ENCODE measurements at places on chromosomes 1 and 21. TPM values are rescaled to one million over a fixed set of nuclear protein-coding genes. Genes with fewer than 3 reads are reported as not detected.

GRCh38 chr1:17328855-17329254 lies 20.9 kb downstream of the PADI4 start:
- DNase-seq, result no peak

DNA sequence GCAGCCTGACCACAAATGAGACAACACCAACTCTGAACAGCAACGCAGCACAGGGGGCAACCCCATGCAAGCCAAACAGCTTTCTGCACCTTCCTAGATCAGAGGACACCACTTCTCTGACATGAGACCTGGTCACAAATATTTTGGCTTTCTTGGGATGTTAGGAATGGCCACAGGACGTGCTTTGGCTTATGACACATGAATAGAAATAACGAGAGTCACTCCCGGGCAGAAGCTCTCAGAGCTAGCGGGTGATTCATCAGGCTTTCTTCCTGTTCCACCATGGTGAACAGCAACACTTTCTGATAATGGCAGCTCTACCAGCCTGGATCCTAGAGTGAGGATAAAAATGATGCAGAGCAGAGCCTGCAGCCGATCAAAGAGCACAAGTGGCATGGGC lies 39.4 kb downstream of the PAFAH2 start:
- DNase-seq, result no peak

OR2T29 gene
- not detected for total RNA-seq

DNA sequence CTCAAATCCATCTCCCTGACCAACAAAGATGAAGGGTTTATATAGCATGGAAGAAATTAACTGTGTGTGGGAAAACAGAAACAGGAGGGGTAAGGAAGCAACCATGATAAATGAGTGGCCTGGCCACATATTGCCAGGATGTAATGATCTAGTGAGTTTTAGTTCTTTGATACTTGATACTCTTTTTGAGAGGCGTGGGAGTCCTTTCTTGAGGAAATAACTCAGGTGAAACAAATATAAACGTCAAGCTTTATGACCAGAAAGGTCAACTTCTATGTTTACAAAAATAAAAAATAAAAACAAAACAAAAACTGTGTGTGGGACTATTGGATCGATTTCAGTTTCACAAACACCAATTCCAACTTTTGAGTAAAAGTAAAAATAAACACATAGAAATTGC lies 860.8 kb upstream of the B3GALT2 start:
- DNase-seq, result no peak

DNA sequence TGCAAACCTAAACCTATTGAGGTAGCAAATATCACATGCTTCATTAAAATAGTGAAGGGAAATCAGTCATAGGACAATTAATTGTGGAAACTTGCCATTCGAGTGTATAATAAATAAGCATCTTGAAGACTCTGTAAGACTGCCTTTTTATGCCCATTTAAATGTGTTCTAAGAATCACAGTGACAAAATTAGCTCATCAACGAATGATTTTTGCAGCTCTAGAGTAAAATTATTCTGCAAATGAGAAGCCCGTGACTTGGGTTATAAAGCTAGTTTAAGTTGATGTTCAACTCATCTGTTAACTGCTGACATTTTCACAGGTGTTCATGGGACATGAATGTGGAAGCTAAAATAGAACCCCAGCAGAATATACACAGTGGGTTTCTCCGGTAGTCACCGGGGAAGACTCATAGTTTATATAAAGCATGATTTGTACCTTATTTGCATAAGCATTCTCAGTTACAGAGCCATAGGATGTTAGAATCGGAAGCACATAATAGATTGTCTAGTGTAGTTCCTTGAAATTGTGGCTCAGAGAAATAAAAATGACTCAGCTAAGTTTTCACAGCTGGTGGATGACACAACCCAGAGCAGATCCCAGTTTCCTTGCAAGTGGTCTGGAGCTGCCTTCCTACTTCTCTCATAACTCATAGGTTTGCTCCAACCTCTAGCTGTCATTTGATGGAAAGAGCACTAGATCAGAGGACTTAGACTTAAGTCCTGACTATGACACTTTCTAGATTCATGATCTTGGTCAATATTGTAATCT lies 107.3 kb downstream of the UCHL5 start:
- no peak for DNase-seq

CLCA1 gene
- total RNA-seq, result not detected

RXFP4 gene
- not detected for total RNA-seq

- DNase-seq, result no peak
Measured at GRCh38 chr1:178660461-178660860, 64.6 kb upstream of the RALGPS2 start.

DNA sequence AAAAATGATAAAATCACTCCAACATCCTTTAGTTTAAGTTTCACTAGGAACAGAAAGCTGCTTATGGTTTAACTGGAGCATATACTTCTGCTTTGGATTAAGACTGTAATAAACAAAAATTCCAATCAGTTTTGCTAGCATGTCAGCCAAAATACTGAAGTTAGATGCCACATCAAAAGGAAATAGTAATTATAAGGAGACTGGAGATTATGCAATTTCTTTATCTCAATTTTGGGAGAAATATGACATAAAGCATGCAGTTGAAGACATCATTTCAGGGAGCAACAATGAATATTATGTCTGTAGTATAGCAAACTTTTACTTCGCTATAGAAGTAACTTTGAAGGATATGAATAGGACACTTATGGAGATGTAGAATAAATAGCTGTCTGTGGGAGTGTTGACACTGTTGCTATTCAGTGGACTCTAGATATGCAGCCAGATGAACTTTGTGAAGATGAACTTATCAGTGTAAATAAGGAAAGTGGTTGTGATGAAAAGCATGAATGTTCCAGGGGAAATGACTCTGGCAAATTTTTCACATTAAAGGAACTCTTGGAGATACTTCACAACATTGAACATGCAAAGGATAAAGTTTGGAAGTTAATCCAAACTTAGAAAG lies 107.8 kb downstream of the RABGAP1L start:
- no peak for DNase-seq

DNA sequence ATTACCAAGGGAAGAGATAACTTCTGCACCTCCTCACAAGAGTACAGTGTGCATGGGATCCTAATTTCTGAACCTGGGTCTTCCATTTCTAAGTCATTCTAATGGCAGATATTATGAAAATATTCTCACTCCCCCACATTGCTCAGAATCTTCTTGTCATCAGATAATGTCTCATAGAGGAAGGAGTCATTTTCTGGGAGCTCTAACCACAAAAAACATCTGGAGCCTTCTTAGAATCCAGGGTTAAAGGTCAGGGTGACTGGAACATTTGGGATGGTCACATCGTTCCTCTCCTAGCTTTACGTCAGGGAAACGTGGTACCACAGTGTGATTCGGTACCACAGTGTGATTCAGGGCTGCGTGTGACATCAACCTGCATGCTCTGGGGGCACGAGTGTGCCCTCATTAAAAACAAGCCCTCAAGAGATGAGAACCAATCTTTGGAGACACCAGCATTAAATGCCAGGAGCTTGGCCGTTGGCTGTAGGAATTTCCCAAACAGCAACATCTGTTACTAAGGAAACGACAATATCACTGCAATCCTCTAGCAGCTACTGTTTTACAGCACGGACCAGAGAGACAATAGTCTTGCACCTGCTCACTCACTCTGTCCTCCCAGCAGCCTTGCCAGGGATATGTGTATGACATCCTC lies 179.1 kb downstream of the PSMG1 start:
- no peak for DNase-seq

DNA sequence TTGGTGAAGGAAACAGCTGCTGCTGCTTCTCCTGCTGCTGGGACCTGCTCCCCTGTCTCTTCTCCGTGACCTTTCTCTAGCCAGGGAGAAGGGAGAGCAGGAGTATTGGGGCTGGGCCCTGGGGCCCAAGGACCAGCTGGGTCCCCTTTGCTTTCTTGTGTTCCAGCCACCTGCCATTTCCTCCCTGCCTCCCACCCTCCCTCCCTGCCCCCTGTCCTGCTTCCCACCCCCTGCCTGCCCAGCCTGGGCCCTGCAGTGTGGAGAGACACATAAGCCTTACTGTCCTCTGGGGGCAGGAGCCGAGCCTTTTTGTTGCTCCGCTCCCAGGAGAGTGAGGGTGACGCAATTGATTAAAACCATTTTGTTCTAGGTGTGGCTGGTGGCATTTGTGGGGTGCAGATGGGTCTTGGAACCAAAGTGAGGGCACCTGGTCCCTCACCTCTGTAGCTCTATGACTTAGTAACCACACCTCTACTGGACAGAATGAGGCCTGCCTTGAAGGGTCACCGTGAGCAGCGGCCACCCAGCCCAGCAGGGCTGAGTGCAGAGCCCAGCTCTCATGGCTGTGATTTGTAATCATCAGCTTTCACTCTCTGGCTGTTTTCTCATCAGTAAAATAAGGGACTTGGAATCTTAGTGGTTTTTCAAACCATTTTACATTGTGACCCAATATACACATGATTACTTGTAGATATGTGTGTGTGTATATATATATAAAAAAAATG lies 13.9 kb upstream of the TMEM222 start:
- DNase-seq, result no peak

GRCh38 chr1:206058927-206059292 lies 5.9 kb downstream of the RHEX start:
- no peak for DNase-seq

- DNase-seq, result no peak
Measured at GRCh38 chr21:26852423-26852822, 7.2 kb upstream of the ADAMTS1 start.

- DNase-seq, result no peak
Measured at GRCh38 chr21:15301014-15301413, 236.2 kb upstream of the NRIP1 start.

DNA sequence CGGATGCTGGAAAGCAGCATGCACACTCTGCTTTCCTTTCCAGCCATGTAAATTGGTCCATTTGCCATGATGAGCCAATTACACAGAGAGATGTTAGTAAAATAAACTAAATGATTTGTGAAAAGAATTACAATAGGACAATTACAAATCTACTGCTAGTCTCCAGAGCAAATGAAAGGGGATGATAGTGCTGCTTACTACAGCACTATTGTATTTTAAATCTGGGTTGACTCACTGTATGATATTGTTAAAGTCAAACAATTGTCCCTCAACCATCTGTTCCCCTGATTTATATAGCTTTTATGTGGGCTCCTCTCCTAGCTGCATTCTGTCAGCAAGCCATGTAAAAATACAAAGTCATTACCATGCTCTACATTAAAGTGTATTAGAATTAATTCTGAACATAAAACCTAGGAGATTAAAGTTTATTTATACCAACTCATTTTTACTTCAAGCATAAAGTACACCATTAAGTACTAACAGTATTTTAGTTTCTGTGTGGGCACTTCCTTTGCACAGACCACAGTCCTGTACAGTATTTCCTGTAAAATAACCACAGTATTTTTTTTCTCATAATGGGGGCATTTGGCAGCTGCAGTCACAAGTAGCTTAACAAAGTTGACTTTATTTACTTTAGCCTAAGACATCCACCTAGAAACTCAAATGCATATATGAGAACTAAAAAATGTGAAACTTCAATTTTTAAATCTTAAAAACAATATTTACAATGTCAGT lies 135.8 kb downstream of the VAV3 start:
- DNase-seq, result no peak

C1orf141 gene
- total RNA-seq, result not detected

GRCh38 chr1:244751271-244751895 lies 84.1 kb upstream of the COX20 start:
- DNase-seq, result no peak

DNA sequence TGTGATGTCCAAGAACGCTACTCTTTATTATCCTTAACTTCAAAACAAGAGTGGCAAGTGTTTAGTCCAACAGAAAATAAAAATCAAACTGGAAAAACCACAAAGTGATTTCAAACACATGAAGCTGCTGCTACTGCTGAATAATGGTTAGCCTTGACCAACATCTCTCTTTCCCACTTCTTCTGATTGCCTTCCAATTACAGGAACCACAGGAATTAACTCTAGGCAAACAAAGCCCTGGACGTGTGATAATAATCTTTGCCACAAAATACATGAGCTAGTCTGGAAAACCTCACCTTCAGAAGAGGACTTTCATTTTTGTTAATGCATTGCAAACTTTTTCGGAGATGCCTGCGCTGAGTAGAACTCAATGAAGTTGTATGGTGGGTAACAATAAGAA lies 48.6 kb upstream of the COL11A1 start:
- no peak for DNase-seq

DNA sequence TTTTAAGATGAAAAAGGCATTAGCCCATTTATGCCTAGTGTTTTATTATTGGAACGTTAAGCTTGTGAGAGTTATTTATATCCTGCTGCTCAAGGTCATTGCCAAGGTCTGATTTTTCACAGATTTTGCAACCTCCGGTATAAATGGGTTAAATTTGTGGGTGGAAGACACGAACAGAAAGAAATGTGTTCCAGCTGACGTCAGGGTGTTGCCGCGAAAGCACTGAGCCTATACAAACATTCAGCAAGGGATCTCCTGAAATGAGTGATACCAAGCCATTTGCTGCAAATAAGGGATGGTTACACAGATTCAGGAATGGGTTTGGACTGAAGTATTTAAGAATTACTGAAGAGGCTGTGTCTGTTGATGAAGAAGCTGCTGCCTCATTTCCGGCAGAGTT lies 32.2 kb downstream of the TMED5 start:
- DNase-seq, result no peak

DNA sequence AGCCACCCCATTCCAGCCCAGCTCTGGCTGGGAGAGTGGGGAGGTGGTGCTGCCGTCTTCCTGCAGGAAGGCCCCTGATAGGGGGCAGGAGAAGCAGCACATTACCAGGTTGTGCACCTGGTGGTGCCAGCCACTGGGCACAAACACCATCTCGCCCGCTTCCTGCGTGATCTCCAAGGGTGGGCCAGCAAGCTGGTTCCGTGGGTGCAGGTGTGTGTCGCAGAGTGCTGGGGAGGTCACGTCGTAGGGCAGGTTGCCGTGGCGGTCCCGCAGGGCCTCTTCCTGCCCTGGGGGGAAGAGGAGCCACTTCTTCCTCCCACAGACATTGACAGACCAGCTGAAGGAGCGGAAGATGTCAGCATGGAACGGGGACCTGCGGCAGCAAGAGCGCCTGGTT lies 1.8 kb downstream of the JMJD4 start:
- DNase-seq, result no peak

GLIS1 gene
- not detected for total RNA-seq

PPFIA4 gene
- total RNA-seq, result 0.83 TPM

GRCh38 chr1:215104283-215104682 lies 21.7 kb downstream of the KCNK2 start:
- DNase-seq, result no peak

METTL25B gene
- total RNA-seq, result 52.7 TPM

NTMT2 gene
- not detected for total RNA-seq

GPR52 gene
- 3.2 TPM for total RNA-seq

IGFN1 gene
- total RNA-seq, result not detected

SPATA17 gene
- total RNA-seq, result 3.0 TPM

DDX20 gene
- total RNA-seq, result 8.9 TPM

- no peak for DNase-seq
Measured at GRCh38 chr1:119358636-119359035, 9.9 kb upstream of the HAO2 start.

LDLRAD1 gene
- 0.24 TPM for total RNA-seq

DNA sequence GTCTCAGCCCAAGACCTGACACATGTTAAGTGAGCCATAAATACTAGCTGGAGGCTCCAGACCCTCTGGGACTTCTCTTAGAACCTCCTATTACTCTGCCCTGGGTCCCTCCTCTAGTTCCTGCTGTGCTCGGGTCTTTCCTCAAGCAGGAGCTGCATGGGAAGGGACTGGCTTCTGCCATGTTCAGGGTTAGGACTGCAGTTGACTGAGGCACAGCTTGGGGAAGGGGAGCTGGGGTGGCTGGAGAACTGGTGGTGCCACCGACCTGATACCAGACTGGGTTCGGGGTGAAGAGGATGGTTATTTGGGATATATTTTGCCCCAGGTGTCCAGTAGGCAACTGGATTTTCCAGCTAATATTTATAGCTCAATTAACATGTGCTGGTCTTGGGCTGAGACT lies 15.7 kb downstream of the HYI start:
- DNase-seq, result no peak

Data from Calu3 (cell line).